ENCODE measurements at places on chromosomes 6 and 20.

- DNase-seq = peak; percentile 20
These were observed 76.7 kb downstream of the CEP162 start for GRCh38 chr6:84150705-84151104.

DNA sequence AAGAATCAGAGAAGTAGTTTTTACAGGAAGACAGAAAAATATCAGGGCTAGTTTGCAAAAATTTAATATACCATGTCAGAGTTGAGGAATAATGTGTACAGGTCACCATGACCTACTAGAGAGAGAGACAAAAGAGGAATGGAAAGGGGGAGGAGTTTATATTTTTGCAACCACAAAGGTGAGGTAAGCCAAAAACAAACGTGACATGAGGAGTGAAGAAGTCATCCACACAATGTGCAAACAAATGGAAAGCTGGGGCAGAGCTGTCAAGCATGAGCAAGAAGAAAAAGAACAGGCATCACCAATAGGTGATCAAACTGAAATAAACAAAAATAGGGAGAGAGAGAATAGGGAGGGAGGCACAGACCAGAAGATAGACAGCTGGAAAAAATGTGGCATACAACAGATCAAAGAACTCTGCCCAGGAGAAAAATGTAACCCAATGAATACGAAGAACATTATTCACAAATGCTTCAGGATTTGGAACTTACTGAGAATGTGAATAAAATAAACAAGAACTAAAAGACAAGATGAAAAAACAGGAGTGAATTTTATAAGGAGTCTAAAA lies 15.5 kb downstream of the RARS2 start:
- no peak for DNase-seq

DNA sequence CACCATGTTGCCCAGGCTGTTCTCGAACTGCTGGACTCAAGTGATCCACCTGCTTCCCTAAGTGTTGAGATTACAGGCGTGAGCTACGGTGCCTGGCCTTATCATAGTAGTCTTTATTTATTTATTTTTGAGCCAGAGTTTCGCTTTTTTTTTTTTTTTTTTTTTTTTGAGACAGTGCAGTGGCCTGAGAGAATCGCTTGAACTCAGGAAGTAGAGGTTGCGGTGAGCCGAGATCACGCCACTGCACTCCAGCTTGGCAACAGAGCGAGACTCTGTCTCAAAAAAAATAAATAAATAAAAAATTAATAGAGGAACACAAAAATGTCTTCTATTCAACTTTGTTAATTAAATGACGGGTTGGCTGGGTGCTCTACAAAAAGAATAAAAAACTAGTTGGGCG lies 12.9 kb downstream of the MAPRE1 start:
- peak; percentile 48 for DNase-seq

- no peak for DNase-seq
These were observed 38.1 kb downstream of the IRF4 start for GRCh38 chr6:429515-430121.

GRCh38 chr6:161011492-161012480 lies 20.2 kb downstream of the MAP3K4 start:
- no peak for DNase-seq

- DNase-seq = no peak
These were observed 5.4 kb downstream of the JPH2 start for GRCh38 chr20:44181611-44182010.

DNA sequence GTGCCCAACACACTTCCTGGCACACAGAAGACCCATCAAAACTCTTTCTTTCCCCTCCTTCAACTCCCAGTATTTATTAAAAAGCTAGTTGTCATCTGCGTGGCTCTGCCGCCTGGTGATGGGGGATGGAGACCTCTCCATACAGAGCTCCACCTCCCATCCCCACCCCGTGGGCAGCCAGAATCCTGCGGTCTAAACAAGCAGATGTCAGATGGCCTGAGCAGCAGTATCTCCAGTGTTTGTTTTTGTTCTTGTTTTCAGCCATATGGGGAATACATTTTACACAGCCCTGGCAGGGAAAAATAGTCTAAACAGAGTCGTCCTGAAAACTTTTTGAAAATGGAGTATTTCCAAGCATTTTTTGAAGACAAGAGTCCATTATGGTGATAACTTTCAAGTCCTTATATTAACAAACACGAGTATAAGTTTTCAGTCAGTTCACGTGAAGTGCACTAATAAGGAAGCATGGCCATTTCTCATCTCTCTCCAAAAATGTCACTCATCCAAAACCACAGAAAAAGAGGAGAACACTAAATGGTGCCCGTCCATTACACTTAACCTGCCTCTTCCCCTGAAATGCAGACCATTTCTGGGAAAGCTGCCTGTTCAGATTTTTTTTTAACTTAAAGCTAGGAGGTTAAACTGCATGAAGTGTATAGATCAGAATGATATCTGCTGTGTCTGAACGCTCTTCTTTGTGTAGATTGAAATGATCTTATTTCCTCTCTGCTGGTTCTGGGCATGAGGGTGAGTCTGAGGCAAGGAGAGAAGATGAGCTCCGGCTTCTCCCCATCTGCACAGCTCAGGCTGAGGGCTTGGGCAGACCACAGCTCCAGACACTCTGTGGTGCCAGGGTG lies 91.0 kb downstream of the TCP11 start:
- DNase-seq = no peak

GRCh38 chr6:96460052-96460700 lies 61.4 kb upstream of the UFL1 start:
- DNase-seq = no peak

DNA sequence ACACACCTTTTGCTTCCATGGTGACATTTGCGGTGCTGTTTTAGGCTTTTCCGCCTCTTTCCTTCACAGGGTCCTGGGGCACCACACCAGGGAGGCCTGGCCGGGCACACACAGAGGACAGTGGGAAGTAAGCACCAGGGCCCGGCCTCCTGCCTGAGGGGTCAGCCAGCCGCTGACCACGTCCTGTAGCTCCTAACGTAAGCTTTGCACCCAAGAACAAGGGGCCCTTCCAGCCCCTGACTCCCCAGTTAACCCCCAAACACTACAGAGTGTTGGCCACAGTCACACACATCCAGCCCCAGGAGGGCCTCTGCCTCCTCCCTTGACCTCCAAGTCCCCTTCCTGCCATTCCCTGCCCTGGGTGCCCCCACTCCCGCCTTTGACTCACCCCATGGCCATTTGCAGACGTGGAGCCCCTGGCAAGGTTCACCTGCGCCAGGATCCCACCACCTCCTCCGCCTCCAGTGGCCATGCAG lies 54.7 kb downstream of the YTHDF1 start:
- DNase-seq = no peak

DNA sequence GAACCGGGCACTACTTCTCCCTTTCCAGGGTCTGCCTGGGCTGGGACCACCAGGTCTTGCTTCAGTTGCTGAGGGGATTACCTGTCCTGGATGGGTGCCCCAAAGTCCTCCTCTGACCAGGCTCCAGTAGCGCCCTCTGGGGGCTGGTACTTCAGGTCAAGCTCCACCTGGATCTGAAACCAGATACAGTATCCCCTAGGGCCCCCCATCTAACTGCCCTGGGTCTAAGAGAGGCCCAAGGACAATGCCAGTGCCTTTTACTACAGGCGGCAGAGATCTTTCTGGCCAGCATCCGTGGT lies 11.2 kb upstream of the SPAG4 start:
- DNase-seq = peak; percentile 29

GRCh38 chr6:12186528-12186927 lies 103.6 kb upstream of the EDN1 start:
- no peak for DNase-seq

DNA sequence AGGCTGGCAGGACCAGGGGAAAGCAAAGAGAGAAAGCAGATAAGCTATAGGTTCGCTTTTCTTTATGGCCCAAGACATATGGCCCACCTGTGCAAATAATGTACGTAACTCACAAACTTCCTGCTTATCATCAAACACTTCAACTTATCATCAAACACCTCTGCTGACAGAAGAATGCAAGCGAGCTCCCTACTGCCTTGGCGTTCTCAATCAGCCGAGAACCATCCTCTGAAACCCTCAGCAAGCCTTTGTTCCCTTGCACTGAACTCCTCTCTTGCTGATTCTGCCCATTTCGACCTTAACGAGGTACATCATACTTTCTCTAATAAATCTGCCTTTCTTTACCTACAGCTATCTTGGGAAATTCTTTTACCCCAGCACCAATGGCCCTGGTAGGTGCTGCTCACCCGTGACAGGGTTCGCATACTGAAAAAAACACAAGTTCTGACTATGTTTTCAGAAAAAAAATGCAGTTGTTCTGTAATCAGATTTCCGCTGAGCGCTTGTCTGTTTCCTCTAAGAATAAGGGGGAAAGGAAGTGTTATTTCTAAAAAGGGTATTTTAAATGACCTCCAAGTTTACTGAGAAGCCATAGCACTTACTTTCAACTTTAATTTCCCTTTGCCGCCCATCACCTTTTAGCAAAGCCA lies 28.3 kb downstream of the SERPINB6 start:
- DNase-seq = no peak

DNA sequence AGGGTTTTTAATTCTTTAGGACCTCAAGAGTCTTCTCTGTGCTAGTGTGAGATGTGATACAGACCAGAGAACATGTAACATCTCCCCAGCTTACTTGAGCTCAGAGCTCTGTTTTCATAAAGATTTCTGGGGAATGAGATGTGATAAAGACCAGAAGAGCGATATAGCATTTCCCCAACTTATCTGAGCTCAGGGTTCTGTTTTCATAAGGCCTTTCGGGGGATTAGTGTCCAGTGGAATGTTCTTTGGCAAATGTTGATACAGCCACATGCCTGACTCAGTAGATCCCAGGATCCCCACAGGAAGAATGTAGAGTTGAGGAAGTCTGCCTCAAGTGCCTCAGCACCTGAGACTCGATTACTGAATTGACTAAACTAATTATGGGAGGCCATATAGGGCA lies 18.7 kb upstream of the TOP1 start:
- DNase-seq = no peak

- no peak for DNase-seq
These were observed 4.0 kb upstream of the OSBPL2 start for GRCh38 chr20:62234339-62234738.

GRCh38 chr6:134009876-134010275 lies 42.5 kb downstream of the SLC2A12 start:
- DNase-seq = no peak

DNA sequence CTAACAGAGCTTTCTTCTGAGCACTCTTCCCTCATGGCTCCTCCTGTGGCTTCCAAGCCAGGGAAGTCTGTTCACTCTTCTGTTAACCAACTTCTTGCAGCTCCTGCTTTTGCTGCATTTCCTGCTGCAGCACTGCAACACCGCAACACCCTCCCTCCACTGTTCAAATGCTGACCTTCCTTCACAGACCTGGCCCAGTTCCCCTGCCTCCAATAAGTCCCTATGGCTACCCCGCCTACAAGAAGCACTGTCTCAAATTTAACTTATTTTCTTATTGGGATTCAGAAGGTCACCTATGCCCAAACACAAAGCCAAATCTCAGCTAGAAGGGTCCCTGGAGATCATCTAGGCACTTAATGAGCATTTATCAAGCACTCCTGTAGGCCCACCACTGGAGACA lies 44.6 kb downstream of the ELMO2 start:
- DNase-seq = no peak

DNA sequence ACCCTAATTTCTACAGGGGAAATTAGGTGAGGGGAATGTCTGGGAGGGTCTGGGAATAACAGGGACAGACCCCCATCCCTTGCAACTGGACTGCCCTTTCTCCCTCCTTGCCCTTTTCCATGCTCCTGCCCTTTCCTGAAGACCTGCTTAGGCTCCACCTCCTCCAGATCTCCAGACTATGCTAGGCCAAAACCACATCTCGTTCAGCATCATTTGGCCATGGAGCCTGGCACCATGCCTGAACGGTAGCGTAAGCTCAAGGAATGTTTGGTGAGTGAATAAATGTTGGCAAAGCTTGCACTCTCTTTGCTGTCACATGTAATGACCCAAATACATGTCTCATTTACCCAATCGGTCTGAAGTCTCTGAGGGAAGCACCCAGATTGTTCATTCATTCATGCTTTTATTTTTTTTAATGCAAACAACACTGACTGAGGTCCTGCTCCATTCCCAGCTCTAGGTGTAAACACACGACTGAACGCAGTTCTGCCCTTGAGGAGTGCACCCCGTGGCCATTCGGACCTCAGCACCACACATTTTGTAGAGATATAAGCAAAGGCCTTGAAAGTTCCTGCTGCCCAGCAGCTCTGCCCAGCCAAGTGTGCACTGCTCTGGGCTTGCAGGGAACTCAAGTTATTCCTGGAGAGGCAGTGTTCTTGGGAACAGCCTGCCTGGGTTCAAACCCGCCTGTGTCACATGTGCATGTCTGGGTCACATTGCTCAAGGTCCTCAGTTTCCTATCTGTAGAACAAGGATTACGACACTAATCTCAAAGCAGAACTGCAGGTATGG lies 1.1 kb upstream of the GRM4 start:
- DNase-seq = no peak

- DNase-seq = no peak
These were observed 320.1 kb upstream of the FKBP1C start for GRCh38 chr6:62891065-62891647.

GRCh38 chr6:54238396-54238795 lies 69.8 kb upstream of the TINAG start:
- no peak for DNase-seq

GRCh38 chr20:1177680-1178079 lies 7.1 kb downstream of the TMEM74B start:
- DNase-seq = no peak

DNA sequence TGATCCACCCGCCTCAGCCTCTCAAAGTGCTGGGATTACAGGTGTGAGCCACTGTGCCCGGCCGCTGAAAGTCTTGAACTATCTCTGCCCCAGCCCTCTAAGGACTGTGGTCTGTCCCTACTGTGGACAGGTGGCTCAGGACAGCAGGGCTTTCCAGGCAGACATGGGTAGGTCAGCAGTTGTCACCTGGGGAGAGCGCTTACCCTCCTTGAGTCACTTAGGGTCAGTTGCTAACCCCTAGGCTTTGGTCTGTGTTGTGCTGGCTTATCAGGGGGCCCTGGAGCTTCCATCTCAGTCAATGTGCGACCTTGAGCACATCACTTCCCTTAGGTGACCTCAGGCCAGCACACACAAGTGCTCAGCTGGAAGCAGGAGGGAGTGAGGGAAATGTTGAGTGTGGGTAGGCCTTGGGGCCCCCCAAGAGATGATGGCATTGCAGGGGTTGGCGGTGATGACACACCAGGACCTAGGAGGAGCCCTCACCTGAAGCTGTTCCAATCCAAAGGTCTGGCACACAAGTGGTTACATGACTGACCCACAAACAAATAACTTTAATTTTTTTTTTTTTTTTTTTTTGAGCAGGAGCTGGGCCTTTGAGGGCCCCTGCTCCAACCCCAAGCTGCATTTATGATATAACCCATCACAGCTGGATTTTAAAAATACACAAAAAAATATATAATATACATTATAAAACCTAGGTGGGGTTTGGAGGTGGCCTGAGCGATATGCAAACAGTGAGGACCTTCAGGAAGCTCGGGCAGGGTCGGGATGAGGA lies 5.1 kb downstream of the RPL10A start:
- no peak for DNase-seq

Measured in activated CD4-positive, alpha-beta memory T cell treated with anti-CD3 and anti-CD28 coated beads for 36 hours (primary cell).